Natural killer cell (primary cell): ENCODE measurements at places on chromosomes 3 and 15.

- H3K36me3 ChIP-seq: no peaks in the 10 kb centered on the region
- no peak overlapping the region for H3K27ac ChIP-seq
- H3K4me3 ChIP-seq: no peak overlapping the region
- H3K27me3 ChIP-seq: no peaks in the 10 kb centered on the region
- no peak for DNase-seq
Observed at GRCh38 chr3:100562224-100562857, 47.1 kb upstream of the ADGRG7 start.

DNA sequence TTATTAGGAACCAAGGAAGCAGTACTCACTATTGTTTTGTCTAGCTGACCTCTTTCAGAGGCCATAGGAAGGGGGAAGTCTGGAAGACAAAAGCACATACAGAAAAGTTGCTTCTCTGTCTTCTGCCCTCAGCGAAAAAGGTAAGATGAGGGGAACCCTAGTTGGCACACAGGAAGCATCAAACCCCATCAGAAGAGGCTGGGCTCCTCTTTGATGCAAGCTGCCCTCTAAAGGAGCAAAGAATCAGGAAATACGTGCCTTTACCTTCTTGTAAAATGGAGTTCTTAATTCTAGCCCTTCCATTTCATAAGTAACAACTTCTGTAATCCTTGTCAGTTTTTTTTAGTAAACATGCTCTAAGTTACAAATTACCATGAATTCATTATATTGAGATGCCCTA is 12.5 kb downstream of the SPINK8 start:
- no peaks in the 10 kb centered on the region for H3K27me3 ChIP-seq
- H3K27ac ChIP-seq: no peak overlapping the region
- no peaks in the 10 kb centered on the region for H3K36me3 ChIP-seq
- DNase-seq: no peak
- no peaks in the 10 kb centered on the region for H3K4me1 ChIP-seq
- H3K4me3 ChIP-seq: no peak overlapping the region

GRCh38 chr15:52408823-52409222 is 113.2 kb upstream of the MYO5C start:
- no peak overlapping the region for H3K4me3 ChIP-seq
- H3K4me1 ChIP-seq: no peaks in the 10 kb centered on the region
- no peaks in the 10 kb centered on the region for H3K27me3 ChIP-seq
- H3K27ac ChIP-seq: no peak overlapping the region

GRCh38 chr3:186746008-186746407 is 28.8 kb downstream of the KNG1 start:
- no peaks in the 10 kb centered on the region for H3K36me3 ChIP-seq
- H3K27me3 ChIP-seq: no peaks in the 10 kb centered on the region
- no peak overlapping the region for H3K27ac ChIP-seq
- no peak for DNase-seq

DNA sequence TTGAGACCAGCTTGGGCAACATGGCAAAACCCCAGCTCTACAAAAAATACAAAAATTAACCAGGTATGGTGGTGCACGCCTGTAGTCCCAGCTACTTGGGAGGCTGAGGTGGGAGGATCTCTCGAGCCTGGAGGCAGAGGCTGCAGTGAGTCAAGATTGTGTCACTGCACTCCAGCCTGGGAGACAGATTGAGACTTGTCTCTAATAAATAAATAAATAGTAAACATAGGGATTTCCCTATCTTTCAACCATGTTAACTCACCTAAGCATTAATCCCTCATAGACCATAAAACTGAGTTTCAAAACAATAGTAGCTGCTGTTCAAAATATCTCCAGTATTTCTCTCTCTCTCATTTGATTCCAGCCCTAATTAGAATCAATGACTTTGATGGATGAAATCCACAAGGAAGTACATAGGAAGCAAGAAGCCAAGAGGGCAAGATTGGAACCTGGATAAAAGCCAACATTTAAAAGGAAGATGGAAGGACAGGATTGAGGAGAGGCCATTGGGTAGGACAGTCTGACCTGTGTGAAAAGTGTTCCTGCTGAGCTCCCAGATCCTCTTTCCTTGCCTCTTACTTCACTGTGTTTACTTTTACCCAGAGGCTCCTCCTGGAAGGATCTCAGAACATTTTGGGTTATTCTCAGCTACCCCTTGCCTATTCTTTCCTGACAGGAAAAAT is 12.4 kb upstream of the TTBK2 start:
- no peak for DNase-seq
- H3K4me3 ChIP-seq: no peak overlapping the region
- no peaks in the 10 kb centered on the region for H3K4me1 ChIP-seq
- no peak overlapping the region for H3K27ac ChIP-seq

DNA sequence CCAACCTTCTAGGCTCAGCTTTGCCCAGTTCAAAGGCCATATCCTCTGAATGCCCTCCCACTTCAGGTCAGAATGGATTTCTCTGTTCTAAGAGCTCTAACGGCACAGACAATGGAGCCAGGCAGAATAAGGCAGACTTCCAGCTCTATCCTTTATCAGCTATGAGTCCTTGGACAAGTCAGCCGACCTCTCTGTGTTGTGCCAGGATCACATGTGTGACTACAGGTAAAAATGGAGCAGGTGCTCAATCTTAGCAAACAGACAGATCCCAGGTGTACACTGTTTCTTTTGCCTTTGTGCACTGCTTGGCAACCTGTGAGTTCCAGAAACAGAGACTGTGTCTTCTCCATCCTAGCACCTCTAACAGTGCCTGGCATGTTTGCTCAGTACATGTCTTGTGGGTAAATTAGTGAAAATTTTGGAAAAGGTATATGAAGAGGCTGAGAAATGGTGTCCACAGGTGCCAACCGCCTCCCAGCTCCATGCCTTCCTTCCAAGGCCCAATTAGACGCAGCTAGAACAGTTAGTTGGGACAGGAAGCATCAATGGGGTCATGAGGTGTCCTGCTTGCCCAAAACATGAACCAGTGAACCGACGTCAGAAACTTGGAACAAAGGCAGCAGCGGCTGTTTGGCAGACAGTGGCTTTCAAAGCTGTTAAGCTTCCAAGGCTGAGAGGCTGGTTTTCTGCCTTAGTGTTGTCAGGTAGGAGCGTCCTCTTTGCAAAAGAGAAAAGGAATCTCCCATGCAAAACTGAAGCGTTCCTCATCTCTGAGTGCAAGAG is 28.7 kb downstream of the TLE3 start:
- peaks cover 72% of the 10 kb centered on the region for H3K36me3 ChIP-seq
- no peak overlapping the region for H3K4me3 ChIP-seq
- H3K27me3 ChIP-seq: no peaks in the 10 kb centered on the region
- no peak overlapping the region for H3K27ac ChIP-seq
- H3K4me1 ChIP-seq: peaks cover 4% of the 10 kb centered on the region

DNA sequence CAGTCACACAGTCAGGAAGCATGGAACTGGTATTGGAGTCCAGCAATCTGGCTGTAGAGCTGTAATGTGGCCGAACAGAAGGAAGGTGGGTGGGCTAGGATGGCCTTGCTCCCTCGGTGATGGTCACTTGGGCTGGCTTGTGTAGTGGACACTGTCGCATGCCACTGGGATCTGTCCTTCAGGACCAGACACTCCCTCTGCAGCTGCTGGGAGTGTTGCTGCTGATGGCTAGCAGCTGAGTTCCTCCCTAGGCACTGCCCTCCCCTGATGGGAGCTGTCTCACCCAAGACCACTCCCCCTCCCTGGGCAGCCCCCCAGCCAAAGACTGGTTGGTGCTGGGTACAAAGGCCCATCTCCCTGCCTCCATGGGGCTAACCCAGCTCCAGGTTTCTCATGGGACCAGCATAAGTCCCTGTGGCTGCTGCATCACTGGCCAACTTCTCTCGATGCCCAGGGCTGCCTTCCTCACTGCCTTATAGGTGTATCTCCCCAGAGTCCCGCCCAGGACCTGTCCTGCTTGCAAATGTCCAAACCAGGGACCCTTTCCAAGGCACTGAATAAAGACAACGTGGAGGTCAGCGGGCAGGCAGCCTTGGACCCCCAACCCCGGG is 48.4 kb downstream of the WNT7A start:
- no peaks in the 10 kb centered on the region for H3K4me1 ChIP-seq
- H3K27ac ChIP-seq: no peak overlapping the region
- no peak overlapping the region for H3K4me3 ChIP-seq
- no peaks in the 10 kb centered on the region for H3K27me3 ChIP-seq
- DNase-seq: no peak

DNA sequence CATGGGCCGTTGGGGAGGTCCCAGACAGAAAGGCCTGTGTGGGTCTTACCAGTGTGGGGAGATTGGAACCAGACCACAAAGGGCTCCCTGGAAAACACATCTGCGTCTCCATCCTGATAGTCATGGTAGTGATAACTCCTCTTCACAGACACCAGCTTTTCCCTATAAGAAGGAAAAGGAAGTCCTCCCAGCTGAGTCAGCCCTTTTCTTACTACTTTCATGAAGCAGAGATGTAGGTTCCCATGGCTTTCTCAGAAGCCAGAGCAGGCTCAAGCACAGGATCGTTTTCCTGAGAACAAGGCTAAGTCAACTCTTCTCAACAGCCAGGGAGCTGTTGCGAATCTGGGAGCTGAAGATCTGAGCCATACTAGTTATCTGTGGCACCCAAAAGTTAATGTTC is 6.1 kb downstream of the DNASE1L3 start:
- H3K27ac ChIP-seq: no peak overlapping the region
- H3K36me3 ChIP-seq: no peaks in the 10 kb centered on the region
- H3K4me1 ChIP-seq: peaks cover 5% of the 10 kb centered on the region
- H3K27me3 ChIP-seq: no peaks in the 10 kb centered on the region

- H3K27ac ChIP-seq: no peak overlapping the region
- no peak overlapping the region for H3K4me3 ChIP-seq
- no peak for DNase-seq
- H3K27me3 ChIP-seq: no peaks in the 10 kb centered on the region
- H3K36me3 ChIP-seq: no peaks in the 10 kb centered on the region
- H3K4me1 ChIP-seq: no peaks in the 10 kb centered on the region
Observed at GRCh38 chr3:87468938-87469337, 192.6 kb upstream of the POU1F1 start.

DNA sequence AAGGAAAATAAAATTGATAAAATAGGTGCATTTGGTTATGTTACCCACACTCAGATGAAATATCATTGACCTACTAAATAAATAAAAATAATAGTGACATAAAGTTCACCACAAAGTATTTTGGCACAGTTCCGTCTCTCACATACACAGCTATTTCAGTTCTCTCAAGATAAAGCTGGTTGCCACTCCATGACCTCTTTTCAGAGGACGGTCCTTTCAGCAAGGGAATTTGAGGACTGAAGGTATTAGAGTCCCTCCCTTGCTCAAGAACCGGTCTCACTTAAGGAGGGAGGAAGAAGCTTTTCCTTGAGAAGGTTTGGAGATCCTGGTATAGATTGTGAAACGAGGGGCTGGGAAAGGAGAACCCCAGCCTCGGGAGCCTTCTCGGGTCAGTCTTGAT is 285.5 kb upstream of the CFAP20DC start:
- H3K27ac ChIP-seq: no peak overlapping the region
- no peak overlapping the region for H3K4me3 ChIP-seq
- no peaks in the 10 kb centered on the region for H3K4me1 ChIP-seq
- DNase-seq: no peak
- no peaks in the 10 kb centered on the region for H3K27me3 ChIP-seq
